ENCODE measurements at places on chromosomes 3 and 15. TPM values are rescaled to one million over a fixed set of nuclear protein-coding genes. Genes with fewer than 3 reads are reported as not detected.

The XCR1 gene
- not detected for total RNA-seq

The IQCF5 gene
- not detected for total RNA-seq

The CTXN2 gene
- 0.38 TPM for total RNA-seq

The RLBP1 gene
- total RNA-seq = not detected

The NOX5 gene
- total RNA-seq = not detected

The SPTBN5 gene
- 6.6 TPM for total RNA-seq

The HCLS1 gene
- 0.46 TPM for total RNA-seq

The STAC gene
- total RNA-seq = 1.2 TPM

The MOBP gene
- not detected for total RNA-seq

- DNase-seq = no peak
- peaks cover 3% of the 10 kb centered on the region for H3K4me1 ChIP-seq
- H3K36me3 ChIP-seq = no peaks in the 10 kb centered on the region
- H3K27me3 ChIP-seq = no peaks in the 10 kb centered on the region
- H3K4me3 ChIP-seq = no peak overlapping the region
Observed at GRCh38 chr3:150365132-150365604, 42.9 kb upstream of the TSC22D2 start.

DNA sequence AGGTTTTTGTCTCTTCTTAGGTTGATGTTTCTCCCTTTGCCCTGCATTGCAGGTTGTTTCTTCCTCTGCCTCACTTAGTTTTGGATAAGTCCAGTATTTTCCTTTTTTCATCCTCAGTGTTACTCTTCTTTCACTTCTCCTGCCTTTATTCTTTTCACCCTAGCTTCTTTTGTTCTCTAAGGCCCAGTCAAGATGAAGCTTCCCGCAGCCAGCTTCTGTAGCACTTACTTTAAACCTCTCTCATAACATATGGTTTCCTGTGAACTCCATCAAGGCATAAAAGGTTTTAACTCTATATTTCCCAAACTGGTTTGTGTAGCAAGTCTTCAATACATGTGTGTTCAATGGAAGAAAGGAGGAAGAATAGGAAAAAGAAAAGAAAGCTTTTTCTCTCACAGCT is 54.1 kb downstream of the TP63 start:
- peaks cover 13% of the 10 kb centered on the region for H3K27me3 ChIP-seq
- no peak overlapping the region for H3K4me3 ChIP-seq
- no peaks in the 10 kb centered on the region for H3K36me3 ChIP-seq
- H3K27ac ChIP-seq = no peak overlapping the region
- no peak for DNase-seq

GRCh38 chr3:37862903-37863815 is 1.5 kb downstream of the CTDSPL start:
- H3K27ac ChIP-seq = peak overlapping the region; percentile 97
- peaks cover 31% of the 10 kb centered on the region for H3K4me1 ChIP-seq
- peak overlapping the region; percentile 94 for H3K4me3 ChIP-seq
- no peak for DNase-seq
- H3K36me3 ChIP-seq = peaks cover 5% of the 10 kb centered on the region

DNA sequence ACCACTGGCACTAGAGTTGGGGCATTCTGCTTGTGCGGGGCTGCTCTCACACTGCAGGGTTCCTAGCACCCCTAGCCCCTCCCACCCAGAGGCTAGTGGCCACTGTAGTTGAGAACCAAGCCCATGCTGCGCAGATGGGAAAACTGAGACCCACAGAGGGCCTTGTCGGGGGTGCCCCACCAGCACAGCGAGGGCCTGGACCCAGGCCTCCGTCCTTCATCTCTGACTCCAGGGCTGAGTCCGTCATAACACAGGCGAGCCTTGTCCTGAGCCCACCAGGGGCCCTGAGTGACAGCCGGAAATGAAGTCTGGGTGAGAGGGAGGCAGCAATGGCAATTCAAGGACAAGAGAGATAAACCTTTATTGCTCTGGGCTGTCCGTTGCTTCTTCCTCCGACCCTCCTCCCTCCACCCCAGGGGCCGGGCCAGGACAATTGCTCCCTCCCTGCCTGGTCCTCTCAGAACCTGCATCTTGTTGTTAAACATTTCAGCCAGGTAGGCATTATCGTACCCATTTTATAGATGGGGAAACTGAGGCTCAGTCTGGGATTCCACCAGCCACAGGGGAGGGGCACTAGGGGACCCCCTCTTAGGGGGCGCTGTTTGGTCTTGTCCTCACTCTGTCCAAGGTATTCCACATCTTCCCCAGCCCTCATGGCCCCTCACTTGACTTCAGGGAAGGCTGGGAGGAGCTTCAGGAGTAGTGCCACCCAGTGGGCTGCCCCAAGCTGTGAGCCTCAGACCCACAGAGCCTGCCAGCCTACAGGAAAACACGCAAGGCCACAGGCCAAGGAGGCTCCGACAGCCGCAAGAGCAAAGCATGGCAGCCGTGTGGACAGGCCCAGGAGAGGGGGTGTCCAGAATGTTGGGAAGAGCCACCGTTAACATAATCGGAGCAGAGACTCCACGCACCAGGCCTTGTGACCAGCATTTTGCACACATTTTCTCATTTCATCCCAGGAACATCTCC is 4.4 kb upstream of the GRIP2 start:
- H3K27ac ChIP-seq = no peak overlapping the region
- no peak for DNase-seq
- H3K4me1 ChIP-seq = peaks cover 6% of the 10 kb centered on the region
- H3K27me3 ChIP-seq = peaks cover 11% of the 10 kb centered on the region
- no peaks in the 10 kb centered on the region for H3K36me3 ChIP-seq

GRCh38 chr3:37559461-37559860 is 302.2 kb upstream of the CTDSPL start:
- DNase-seq = no peak
- no peaks in the 10 kb centered on the region for H3K4me1 ChIP-seq
- no peaks in the 10 kb centered on the region for H3K36me3 ChIP-seq

DNA sequence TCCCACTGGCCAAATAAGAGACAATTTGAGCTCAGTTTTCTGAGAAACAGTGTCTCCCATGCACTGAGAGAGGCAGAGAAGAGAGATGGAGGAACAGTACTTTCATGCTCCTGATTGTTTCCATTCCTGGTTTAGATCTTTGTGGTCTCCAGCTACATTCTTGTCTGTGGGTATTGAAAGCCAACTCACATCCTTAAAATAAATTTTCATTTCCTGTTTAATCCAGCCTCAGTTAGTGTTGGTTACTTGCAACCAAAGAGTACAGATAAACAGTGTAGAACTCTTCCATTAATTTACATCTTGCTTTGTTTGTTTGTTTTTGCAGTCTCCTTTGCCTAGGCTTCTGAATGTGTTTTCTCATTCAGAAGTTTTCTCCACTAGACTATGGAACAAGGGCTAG is 123.7 kb upstream of the CLSTN2 start:
- H3K27me3 ChIP-seq = no peaks in the 10 kb centered on the region
- peaks cover 6% of the 10 kb centered on the region for H3K4me1 ChIP-seq
- no peaks in the 10 kb centered on the region for H3K36me3 ChIP-seq
- H3K4me3 ChIP-seq = no peak overlapping the region

DNA sequence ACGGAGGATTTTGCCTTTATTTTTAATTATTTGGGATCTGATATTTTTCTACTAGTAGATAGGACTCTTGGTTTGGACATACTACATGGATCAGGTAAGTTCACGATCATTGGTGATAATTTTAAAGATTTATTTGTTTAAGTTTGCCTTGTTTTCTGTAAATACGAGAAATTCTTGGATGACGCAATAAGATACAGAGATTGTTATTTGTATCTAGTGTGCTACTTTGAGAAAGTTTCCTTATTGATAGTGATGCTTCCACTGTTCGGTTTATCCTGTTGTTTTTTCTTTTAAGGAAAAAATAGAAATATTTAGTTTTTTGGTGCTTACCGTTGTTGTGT is 577 bp downstream of the CHD2 start:
- H3K27me3 ChIP-seq = no peaks in the 10 kb centered on the region
- H3K4me3 ChIP-seq = peak overlapping the region; percentile 98
- peaks cover 36% of the 10 kb centered on the region for H3K36me3 ChIP-seq
- DNase-seq = no peak

DNA sequence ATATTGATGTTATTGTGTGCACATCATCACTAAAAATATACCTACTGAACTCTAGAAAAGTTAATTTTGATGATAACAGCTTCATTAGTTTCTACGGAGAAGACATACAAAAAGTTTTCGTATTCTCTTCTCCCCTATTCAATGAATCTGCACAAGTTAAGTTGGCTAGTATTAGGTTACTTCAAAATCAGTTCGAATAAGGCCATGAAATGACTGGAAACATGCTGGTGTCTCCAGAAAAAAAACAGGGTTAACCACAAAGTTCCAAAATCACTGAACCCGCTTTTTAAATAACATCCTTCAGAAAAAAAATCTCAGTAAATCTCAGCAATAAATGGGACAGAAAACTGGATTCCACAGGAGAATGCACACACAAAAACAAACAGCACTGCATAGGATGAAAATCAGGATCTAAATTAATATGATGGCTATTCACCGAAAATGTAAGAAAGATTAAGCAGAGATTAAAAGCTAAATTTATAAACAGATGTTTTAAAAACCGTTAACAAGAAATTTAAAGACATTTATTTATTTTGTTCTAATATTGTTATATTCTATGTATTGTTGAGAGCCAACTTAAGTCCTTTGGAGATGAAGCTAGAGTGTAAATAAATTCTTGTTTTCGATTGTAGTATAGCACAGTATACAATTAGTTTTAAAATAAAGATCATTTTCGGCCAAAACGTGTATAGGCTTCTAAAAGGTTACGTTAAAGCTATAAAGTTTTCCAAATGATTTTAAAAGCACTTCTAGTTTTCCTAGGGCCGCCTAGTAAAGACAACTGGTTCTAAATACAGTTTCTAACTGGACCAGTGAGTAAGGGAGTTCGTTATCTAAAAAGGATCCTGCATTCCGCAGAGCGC is 1.0 kb downstream of the IGSF11 start:
- peak overlapping the region; percentile 99 for H3K27ac ChIP-seq
- peak overlapping the region; percentile 97 for H3K4me3 ChIP-seq
- DNase-seq = no peak

- peak overlapping the region; percentile 91 for H3K27ac ChIP-seq
- no peaks in the 10 kb centered on the region for H3K36me3 ChIP-seq
- peaks cover 22% of the 10 kb centered on the region for H3K4me1 ChIP-seq
- no peaks in the 10 kb centered on the region for H3K27me3 ChIP-seq
Observed at GRCh38 chr3:46091741-46092701, 64.7 kb upstream of the XCR1 start.

DNA sequence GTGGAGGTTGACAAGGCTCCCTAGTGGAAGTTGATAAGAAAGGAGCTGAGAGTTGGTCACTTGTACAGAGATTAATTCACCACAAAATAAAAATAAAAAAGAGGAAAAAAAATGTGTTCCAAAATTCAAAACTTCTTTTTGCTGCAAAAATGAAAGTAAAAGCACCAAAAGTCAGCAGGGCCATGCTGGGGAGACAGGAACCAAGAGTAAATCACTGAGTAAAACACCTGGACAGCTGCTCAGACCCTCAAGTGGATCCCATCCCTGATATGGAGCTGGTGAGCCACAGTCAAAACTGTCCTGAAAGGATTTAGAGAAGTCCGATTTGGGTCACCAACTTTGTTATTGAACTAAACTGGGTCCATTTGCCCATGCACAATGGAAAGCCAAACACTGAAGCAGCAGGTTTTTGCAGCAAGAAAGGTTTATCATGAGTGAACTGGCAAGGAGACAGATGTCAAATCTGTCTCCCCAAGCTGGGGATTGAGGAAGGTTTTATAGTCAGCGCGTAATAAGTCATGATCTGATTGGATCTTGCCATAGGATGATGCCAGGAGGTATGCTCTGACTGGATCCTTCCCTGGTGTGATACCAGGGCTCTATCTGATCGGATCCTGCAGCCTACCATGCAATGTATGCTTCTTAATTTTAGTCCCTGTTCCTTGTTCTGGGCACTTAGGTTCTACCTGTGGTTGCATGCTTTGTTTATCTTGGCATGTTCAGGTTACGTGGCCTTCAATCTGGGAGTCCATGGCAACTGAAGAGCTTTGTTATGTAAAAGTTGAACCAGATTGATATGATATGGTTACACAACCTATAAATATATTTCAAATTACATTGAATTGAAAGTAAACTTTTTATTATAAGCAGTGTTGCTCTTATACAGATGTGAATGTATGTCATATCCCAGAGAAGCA is 313.2 kb downstream of the POLQ start:
- H3K36me3 ChIP-seq = no peaks in the 10 kb centered on the region
- DNase-seq = no peak
- no peak overlapping the region for H3K4me3 ChIP-seq
- no peak overlapping the region for H3K27ac ChIP-seq
- no peaks in the 10 kb centered on the region for H3K4me1 ChIP-seq

GRCh38 chr3:114857299-114857701 is 289.8 kb downstream of the ZBTB20 start:
- no peak overlapping the region for H3K4me3 ChIP-seq
- no peak for DNase-seq
- H3K27ac ChIP-seq = no peak overlapping the region
- no peaks in the 10 kb centered on the region for H3K27me3 ChIP-seq

- no peaks in the 10 kb centered on the region for H3K36me3 ChIP-seq
- DNase-seq = no peak
- peak overlapping the region; percentile 4 for H3K27ac ChIP-seq
- H3K4me3 ChIP-seq = no peak overlapping the region
Observed at GRCh38 chr3:52801839-52802238, 7.2 kb downstream of the ITIH3 start.

DNA sequence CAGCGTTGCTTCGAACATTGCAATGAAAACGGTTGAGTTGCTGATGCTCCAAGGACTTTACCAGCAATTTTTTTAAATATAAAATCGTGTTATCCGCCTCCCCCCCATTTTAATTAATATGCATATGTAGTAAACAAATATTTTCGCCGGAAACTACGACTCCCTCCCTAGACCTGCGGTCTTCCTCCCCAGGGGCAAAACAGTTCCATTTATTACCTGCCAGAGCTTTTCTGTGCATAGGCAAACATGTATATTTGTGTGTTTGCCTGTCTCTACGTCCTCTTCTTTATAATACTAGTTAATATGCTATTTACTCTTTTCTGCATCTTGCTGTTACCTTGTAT is 593 bp upstream of the RSL24D1 start:
- H3K27me3 ChIP-seq = no peaks in the 10 kb centered on the region
- H3K36me3 ChIP-seq = peaks cover 2% of the 10 kb centered on the region
- peaks cover 11% of the 10 kb centered on the region for H3K4me1 ChIP-seq
- H3K27ac ChIP-seq = no peak overlapping the region

DNA sequence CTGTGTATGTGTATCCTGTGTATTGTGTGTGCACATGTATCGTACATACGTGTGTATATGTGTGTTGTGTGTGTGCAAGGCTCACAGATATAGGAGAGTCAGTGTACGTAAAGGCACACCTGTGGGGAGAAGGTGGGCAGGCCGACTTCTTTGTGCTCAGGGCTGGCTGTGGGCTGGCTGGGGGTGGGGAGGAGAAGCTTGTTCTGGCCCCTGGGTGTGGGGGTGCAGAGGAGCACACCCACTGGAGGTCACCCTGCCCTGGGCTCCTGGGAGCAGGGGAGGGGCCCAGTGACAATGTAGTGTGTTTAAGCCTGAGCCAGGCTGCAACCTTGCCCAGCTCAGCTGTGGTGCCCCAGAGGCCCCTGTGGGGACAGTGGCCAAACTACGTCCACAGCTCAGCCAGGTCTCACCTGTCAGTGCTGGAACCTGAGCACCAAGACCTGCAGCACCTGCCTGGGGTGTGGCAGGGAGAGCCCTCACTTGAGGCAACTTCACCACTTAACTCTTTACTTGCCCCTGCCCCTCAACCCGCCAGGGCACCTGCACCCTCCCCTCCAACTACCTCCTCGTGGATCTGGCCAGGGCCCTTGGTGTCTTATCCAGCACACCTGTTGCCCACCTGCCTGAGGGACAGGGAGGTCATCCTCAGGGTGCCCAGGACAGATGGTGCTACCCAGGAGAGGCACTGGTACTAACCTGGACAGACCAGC is 2.6 kb upstream of the HHATL start:
- H3K27me3 ChIP-seq = peaks cover 5% of the 10 kb centered on the region
- DNase-seq = peak; percentile 7
- no peak overlapping the region for H3K27ac ChIP-seq
- no peaks in the 10 kb centered on the region for H3K36me3 ChIP-seq
- H3K4me1 ChIP-seq = no peaks in the 10 kb centered on the region
- H3K4me3 ChIP-seq = no peak overlapping the region

All from progenitor cell of endocrine pancreas (in vitro differentiated cells).